ENCODE measurements at places on chromosomes 2 and 18. TPM values are rescaled to one million over a fixed set of nuclear protein-coding genes. Genes with fewer than 3 reads are reported as not detected.

DNA sequence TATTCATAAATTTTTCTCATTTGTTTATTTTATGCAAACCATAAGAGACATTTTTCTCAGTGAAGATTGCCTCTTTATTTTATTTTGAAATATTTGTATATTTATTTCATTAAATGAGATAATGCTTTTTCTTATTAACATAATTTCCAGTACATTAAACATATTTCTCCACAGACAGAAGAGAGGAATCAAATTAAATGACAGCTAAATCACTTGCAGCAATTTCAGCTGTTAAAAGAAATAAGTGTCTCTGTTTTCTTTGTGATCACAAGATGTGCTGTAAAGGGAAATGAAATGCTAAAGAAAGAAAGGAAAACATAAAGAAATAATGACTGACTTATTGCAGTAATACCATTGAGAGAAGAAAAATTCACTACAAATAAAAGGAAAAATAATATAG, 414.0 kb upstream of the FANCL start:
- DNase-seq: no peak

DNPEP gene
- 60.7 TPM for total RNA-seq

- DNase-seq: no peak
Measured at GRCh38 chr18:32896776-32897547, 124.1 kb upstream of the KLHL14 start.

- DNase-seq: no peak
Measured at GRCh38 chr2:145822892-145823534, 1303.1 kb upstream of the ZEB2 start.

- DNase-seq: no peak
Measured at GRCh38 chr2:100397976-100398375, 19.5 kb downstream of the CHST10 start.

- DNase-seq: no peak
Measured at GRCh38 chr2:127121776-127122176, 14.8 kb upstream of the BIN1 start.

CMPK2 gene
- total RNA-seq: 2.2 TPM

DNA sequence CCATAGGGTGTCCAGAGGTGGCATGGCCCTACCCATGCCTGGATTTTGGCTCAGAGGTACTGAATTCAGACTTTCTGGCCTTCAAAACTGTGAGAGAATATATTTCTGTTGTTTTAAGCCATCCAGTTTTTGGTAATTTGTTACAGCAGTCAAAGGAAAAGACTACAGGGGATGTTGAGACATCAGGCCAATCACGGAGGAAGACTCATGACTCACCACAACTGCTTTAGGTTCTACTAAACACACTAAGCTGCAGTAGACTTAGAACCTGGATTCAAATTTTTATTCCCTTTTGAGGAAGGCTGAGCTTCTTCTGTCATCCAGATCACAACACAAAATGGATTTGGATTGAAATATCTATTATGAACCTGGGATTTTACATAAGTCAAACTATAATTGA, 12.0 kb upstream of the C2orf66 start:
- peak; percentile 3 for DNase-seq

DNA sequence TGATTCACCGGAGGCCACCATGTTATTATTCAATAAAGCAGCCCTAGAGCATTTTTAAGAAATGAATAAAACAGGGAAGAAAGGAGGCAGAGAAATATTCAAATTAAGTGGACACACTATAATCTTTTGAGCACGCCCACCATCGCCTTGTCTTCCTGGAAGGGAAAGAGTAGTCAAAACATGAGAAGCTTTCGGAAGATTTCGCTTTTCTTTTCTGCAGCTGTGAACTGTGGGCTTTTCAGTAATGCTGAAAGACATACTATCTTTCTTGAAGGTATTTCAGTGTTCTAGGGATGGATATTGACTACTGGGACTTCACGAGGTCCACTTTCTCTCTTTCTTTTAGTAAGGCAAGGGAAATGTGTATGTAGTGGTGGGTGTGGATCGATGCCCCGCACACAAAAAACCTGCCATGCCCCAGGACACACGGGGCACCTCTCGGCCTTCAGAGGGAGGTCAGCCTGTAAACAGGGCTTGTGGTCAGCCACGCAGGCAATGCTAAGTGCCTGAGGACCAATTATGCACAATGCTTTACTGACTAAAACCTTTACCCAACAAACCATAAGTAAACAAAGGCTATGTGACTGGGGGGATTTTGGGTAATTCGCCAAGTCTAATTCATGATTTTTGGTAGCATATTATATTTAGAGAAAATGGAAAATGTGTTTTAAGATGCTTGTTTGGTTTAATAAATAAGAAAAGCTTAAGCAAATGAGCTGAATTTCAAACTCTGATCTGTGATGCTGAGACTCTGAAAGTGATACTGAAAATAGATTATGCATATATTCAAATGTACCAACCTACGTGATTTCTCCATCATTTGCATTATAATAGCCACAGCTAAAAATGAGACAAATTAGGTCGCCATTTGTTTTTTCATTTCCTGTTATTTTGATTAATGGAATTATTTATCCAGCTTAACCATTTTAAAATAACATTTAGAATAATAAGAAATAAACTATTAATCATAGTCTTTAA, 130.5 kb downstream of the ZNF516 start:
- DNase-seq: no peak

C2orf80 gene
- not detected for total RNA-seq

Measured in osteoblast (primary cell).